ENCODE measurements at places on chromosomes 11 and 22. TPM values are rescaled to one million over a fixed set of nuclear protein-coding genes. Genes with fewer than 3 reads are reported as not detected.

SSTR3 gene
- total RNA-seq, result 4.3 TPM

FOLH1 gene
- total RNA-seq, result not detected

CYB5R2 gene
- total RNA-seq, result 1.4 TPM

ESRRA gene
- total RNA-seq, result 50.8 TPM

KCNK7 gene
- total RNA-seq, result 1.9 TPM

KCNE3 gene
- total RNA-seq, result not detected

SERHL2 gene
- total RNA-seq, result 0.66 TPM

TNNI2 gene
- not detected for total RNA-seq

ZBTB16 gene
- 4.8 TPM for total RNA-seq

ASCL2 gene
- total RNA-seq, result not detected

Measured in T-helper 1 cell treated with Interleukin-12 subunit alpha and Interleukin-12 subunit beta and Interleukin-4 antibody, amounts not matched to agents 30 ng/mL and 1 ng/mL, for 36 hours (primary cell).